ENCODE measurements at places on chromosomes 6 and 20.

GRCh38 chr20:51463560-51463959 lies 79.0 kb downstream of the NFATC2 start:
- DNase-seq: no peak

GRCh38 chr6:144284783-144285547 lies at the start of gene UTRN:
Gene UTRN, plus strand, starts transcription at chr6:144285335. Its CDS starts 6,494 bp downstream, at chr6:144291829.
- DNase-seq: peak; percentile 90

DNA sequence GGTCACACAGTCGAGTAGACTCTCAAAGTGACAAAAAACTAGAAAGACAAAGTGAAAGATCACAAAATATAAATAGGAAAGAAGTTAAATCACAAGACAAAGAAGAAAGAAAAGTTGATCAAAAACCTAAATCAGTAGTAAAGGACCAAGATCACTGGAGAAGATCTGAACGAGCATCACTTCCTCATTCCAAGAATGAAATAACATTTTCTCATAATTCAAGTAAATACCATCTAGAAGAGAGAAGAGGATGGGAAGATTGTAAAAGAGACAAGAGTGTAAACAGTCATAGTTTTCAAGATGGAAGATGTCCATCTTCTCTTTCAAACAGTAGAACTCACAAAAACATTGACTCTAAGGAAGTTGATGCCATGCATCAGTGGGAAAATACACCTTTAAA lies 31.6 kb upstream of the GJA10 start:
- DNase-seq: no peak

DNA sequence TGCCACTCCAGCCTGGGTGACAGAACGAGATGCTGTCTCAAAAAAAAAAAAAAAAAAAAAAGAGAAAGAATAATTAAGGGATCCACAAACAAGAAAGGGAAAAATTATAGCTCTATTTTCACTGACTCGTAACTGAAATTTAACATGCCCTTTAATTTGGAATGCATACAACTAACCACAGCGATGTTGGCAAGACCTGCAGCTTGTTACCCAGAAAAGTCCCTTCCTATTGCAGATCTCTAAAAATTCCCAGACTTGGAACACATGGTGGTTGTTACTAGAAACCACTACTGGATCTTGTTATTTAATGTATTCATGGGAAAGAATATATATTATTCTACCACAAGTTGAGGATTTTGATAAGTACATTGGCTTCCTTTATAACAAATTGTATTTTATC lies 27.8 kb upstream of the SMIM28 start:
- DNase-seq: no peak

DNA sequence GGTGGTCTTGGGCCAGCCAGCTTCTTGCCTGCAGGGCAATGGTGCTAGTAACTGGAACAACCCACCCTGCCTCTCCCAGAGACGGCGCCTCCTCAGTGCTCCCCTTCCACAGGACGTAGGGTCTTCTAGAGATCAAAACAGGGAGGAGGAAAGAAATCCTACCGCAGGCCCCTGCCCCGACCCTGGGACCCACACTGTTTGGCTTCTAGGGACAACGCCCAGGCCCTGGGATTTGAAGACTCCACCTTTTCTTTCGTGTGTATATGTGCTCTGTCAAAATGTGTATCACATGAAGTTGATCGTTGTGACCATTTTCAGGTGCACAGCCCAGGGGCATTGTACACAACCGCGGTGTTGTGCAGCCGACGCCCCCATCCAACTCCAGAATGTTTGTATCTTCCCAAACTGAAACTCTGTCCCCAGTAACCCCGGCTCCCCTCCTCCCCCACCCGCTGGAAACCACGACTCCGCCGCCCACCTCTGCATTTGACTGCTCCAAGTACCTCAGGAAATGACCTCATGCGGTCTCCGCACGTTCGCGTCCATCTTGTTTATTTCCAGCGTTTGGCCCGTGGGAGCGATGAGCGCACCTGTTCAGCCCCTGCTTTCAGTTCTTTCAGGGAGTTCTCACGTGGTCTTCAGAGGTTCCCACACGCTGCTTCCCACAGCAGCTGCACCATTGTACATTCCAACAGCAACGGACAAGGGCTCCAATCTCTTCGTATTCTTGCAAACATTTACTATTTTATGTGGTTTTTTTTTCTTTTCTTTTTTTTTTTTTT lies 3.4 kb upstream of the BHLHE23 start:
- DNase-seq: peak; percentile 79

DNA sequence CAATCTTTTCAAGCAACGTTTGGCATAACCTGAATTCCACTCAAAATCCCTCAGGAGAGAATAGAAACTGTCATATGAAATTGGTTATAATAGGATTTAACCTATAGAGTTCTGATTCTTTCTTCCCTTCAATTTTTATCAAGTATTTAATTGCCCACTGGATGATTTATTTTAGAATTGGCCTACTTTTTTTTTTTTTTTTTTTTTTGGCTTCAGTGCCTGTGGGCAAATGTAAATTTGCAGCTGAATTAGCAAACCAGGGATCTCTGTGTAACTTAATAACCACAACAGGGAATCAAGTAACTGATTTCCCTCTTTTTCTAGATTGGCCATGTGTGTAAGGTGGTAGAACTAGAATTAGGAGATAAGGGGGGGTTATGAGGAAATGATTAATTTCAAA lies 157.0 kb downstream of the SOX4 start:
- DNase-seq: no peak

DNA sequence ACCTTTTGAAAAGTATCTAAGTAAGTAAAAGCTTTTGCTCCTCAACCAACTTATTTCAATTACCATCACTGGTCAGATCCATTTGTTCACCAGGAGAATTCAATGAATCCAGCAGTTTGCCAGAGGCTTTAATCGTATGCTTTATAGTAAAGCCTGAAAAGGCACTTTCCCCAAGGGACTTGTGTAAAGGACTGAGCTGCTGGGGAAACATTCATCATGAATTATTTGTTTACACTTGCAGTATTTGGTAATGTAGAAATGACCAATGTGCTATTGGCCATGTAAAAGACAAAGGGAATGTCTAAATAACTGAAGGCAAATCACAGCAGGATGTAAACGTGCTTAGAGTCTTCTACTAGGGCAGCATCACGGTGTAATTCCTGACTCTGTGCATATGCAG lies 471.4 kb downstream of the ADGRB3 start:
- DNase-seq: no peak

DNA sequence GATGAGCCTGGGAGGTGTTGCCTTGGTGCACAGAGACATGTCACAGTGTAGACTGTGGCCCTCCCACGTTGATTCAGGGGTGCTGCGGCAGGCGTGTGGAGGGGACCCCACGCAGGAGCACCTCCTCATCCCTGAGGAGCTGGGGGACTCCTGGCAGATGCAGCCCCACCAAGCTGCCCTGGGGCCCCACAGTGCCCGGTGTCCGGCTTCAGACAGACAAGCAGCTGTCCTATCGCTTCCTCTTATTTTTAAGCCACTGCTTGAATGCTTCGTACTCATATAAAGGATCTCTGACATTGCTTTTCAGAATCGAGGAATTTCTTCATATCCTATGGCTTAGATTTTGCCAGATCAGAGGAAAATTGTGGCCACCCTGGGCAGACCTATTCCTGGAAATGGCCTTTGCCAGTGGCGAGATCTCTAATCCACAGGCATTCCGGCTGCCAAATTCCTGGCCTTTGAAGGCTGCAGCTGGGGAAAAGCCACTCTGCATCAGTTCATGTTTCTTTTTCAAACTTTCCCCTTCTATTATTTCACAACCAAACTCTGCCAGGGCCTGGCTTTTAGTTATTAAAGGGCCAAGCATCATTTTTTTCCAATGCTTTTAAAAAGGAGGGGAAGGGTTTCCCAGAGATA lies 337.0 kb downstream of the THBS2 start:
- DNase-seq: peak; percentile 75
